ENCODE measurements at places on chromosomes 13 and 19. TPM values are rescaled to one million over a fixed set of nuclear protein-coding genes. Genes with fewer than 3 reads are reported as not detected.

Gene ARRDC5
- total RNA-seq, result 0.12 TPM

Gene KCNC3
- not detected for total RNA-seq

Gene SIGLEC9
- not detected for total RNA-seq

Gene C19orf38
- 0.15 TPM for total RNA-seq

Gene PLK5
- not detected for total RNA-seq

Gene MLLT1
- 2.3 TPM for total RNA-seq

Gene IL27RA
- total RNA-seq, result 4.4 TPM

Gene STARD13
- 17.0 TPM for total RNA-seq

Gene SLC46A3
- total RNA-seq, result 12.3 TPM

Gene ZNF418
- 5.1 TPM for total RNA-seq

Gene PNMA8B
- 0.38 TPM for total RNA-seq

Gene WDR62
- 1.1 TPM for total RNA-seq

Gene ZIC5
- total RNA-seq, result not detected

Gene ZMYM2
- total RNA-seq, result 35.1 TPM

Data from smooth muscle cell of the coronary artery (primary cell).